Coronary artery (tissue), 2 donors: ENCODE measurements at places on chromosomes 3 and 15.
A peak's percentile ranks its signal among the peaks of the same experiment; 100 is the strongest.

- no peak for DNase-seq
Observed at GRCh38 chr3:76212679-76213078, 427.3 kb upstream of the ZNF717 start.

DNA sequence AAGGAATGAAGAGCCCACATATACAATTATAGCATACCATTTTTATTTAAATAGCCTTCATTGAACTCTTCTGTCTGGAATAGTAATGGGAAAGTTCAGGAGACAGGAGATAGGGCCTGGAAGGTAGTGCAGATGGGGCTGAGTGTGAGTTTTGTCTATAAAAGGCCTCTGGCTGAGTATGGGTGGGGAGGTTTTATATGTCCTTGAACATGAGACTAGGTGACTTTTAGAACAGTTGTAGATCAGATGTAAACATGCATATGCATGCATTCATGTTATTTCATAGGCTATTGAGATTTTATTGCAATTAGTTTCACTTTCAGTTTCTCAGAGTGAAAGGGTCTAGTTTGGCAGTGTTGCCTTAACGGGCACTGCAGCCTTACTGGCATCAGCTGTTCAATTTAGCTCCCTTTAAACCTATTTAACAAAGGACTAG is 27.1 kb downstream of the CGGBP1 start:
- DNase-seq = no peak

DNA sequence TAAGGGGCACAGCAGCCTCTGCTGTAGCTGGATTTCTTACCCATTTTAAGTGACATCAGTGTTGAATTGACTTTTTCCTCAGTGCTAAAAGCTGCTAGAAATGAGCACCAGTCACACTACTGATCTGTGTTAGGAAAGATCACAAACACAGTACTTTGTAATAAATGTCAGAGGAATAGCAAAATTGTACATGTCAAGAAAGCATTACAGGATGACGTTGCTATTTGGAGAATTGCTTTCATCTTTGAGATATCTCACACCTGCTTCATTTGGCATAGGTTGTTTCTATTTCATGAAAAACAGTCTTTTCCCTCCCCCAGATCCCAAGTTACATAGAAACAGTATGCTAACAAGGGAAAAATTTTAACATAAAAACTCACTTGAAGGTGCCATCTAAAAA is 77.8 kb downstream of the SLC25A26 start:
- DNase-seq = no peak

DNA sequence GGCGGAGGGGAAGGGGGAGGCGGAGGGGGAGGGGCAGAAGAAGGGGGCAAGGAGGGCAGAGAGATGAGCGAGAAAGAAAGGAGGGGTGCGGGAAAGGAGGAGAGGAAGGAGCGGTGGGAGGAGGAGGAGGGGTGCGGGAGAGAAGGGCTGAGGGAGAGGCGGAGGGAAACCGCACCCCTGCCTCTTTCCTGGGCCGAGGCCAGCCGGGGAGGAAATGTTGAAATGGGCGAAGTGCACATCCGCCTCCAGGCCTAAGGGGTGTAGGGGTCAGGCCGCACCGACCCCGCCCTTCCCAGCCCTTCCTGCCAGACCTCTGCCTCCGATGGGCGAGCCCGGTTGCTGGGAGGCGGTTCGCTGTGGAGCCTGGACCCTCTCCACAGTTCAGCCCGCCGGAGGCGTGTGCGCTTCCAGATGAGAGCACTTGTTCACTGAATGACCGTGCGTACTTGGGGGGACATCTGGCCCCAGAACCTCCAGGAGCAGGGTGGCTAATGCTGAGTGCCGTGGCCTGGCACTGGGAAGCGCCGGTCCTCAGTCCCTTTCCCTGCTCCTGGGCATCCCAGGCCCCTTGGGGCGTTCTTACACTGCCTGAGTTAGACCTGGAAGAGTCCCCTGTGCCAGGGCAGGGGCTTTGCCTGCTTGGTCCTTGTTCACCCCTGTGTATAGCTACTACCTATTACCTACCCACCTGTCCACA is 110.3 kb upstream of the KLF13 start:
- DNase-seq = peak; percentile 91

- no peak for DNase-seq
Observed at GRCh38 chr15:63490345-63491034, 13.9 kb upstream of the USP3 start.

DNA sequence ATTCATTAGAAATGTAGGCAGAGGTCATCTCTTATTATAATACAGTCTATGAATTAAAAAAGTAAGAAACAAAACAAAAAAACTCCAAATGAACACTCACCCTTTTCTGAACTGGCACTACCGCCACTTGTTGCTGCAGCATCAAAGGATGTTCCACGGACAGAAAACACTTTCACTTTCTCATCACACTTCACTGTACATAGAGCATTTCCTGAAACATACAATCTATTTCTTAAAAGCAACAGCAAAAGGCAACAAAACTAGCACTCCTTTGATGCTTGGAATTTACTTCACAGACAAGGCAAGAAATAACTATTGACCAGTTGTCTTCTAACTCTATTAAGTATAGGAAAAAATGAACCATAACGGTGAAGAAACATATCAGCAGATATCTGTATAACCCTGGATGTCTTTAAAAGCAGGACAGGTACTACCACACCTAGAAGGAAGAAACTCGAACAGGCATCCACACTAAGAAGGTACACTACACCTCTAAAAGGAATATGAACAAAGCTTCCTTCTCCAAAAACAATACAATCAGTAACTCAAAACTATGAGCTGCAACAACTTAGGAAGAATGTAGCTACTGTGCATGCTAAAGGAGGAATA is 24.9 kb downstream of the ETFA start:
- DNase-seq = no peak

DNA sequence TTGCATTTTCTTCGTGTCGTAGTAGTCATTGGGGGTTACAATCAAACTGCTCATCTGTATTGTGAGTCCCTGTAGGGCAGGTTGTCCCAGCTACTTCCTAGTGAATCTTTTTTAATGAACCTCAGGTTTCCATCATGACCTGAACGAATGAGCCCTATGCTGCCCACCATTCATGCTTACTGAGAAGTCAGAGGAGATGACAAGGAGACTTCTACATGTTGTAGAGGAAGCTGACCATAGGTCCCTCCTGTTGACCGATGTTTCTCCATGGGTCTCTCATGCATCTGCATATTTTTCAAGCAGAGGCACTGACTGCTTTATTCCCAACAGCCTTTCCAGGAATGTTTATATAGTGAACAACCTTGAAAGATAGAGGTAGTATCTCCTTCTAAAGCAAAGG is 5.0 kb upstream of the NME9 start:
- no peak for DNase-seq
